Testis (tissue), 5 donors: ENCODE measurements at places on chromosomes 13 and 19. TPM values are rescaled to one million over a fixed set of nuclear protein-coding genes. Genes with fewer than 3 reads are reported as not detected.

- no peak overlapping the region for H3K4me3 ChIP-seq
- DNase-seq: no peak
- peaks cover 7% of the 10 kb centered on the region for H3K4me1 ChIP-seq
- no peaks in the 10 kb centered on the region for H3K36me3 ChIP-seq
- H3K27ac ChIP-seq: peak overlapping the region; percentile 5
These were observed 156.1 kb downstream of the RGCC start for GRCh38 chr13:41613471-41613870.

The TPTE2 gene
- 8.0 TPM for polyA plus RNA-seq

GRCh38 chr19:28541029-28541428 lies 671.9 kb downstream of the UQCRFS1 start:
- H3K36me3 ChIP-seq: no peaks in the 10 kb centered on the region
- H3K27ac ChIP-seq: no peak overlapping the region
- DNase-seq: no peak
- H3K4me3 ChIP-seq: no peak overlapping the region
- H3K27me3 ChIP-seq: no peaks in the 10 kb centered on the region

GRCh38 chr19:6204212-6204611 lies 68.7 kb downstream of the ACSBG2 start:
- no peaks in the 10 kb centered on the region for H3K4me1 ChIP-seq
- no peaks in the 10 kb centered on the region for H3K27me3 ChIP-seq
